AG08396 (cell line): ENCODE measurements at places on chromosomes 7 and 10.

- DNase-seq: no peak
These were observed 524.8 kb upstream of the SORCS1 start for GRCh38 chr10:107689323-107689722.

DNA sequence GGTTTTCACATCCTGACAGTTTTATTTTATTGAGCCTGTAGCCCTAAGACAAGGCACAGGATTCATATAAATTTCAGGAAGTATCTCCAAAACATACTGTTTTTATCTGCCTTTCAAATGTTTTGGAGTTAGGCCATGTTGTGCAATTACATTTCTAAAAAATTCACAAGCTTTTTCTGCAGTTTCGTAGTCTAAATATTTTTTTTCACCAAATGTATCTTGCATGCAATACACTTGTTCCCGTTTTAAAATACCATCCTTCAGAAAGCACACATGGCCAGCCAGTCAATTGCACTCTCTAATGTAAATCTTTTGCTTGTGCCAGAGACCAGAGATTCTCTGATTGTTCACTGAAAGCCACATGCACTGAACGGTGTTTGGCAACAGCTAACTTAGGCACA lies 161.5 kb upstream of the PRKCQ start:
- no peak for DNase-seq

DNA sequence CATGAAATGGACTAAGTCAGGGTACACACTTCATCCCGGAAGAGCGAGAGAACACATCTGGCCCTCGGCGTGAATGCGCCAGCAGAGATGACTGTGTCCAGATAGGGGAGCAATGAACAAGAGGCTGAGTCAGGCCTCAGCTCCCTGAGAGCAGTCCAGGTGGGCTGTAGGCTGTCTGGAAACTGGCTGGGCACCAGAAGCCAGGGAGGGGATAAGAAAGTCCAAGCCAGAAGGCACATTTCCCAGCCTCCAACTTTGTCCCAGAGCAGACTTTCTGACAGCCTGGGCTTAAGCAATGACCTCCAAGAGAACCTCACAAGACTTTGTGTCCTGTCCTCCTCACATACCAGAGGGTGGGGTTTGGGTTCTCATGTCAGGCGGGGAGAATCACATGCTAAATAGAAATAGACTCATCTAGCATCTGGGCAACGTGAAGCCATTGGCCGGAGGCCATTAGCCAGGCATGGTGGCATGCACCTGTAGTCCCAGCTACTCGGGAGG lies 157.2 kb downstream of the ARHGAP12 start:
- DNase-seq: no peak

- peak; percentile 75 for DNase-seq
These were observed 83.9 kb downstream of the JAZF1 start for GRCh38 chr7:28096713-28097112.

DNA sequence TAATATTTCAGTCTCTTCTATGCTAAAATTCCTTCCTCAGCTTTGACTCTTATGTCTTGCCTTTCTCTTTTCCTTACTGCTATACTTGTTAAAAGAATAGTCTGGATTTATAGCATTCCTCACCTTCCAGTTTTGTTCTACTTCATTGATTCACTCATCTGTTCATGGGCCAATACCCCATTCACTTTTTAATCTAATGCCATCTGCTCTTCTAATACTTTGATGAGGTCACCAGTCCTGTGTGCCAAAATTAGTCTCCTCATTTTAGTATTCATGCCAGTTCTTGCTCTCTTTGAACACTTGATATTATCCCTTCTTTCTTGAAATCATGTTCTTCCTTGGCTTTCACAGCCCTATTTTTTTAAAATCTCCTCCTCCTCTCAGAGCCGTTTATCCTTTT lies 19.3 kb downstream of the STK17A start:
- no peak for DNase-seq

GRCh38 chr7:113004726-113005454 lies 81.7 kb downstream of the GPR85 start:
- DNase-seq: no peak

DNA sequence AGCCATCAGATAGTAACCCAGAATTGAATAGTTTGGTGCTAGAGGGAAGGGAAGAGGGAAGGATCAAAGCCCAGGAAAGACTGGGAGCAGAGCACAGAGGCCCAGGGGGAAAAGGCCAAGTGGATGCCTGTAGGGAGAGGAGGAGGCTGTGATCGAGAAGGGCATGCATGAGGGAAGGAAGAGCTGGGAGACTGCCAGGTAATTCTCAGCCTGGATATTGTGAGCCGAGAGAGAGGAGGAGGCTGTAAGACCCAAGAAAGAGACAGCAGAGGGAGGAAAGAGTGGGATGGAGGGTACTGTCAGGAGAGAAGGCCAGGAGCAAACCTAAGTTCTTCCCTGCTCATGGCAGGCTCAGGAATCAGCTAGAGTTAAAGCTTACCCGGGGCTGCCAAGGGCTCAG lies 178.2 kb downstream of the CCDC3 start:
- no peak for DNase-seq

DNA sequence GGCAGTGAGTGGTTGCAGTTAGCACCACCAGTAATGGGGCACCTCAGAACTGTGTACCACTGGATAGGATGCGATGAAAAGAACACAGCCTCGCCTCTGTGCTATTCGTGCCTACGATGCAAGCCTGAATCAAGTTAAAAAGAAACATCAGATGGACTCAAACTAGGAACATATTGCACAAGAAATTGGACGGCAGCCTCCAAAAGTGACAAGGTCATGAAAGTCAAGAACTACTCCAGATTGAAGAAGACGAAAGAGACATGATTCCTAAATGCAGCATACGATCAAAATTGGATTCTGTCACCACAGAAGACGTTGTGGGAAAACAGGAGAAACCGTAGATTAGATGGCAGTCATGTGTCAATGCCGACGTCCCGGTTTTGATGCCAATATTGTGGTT lies 648.1 kb upstream of the FOXK1 start:
- no peak for DNase-seq

DNA sequence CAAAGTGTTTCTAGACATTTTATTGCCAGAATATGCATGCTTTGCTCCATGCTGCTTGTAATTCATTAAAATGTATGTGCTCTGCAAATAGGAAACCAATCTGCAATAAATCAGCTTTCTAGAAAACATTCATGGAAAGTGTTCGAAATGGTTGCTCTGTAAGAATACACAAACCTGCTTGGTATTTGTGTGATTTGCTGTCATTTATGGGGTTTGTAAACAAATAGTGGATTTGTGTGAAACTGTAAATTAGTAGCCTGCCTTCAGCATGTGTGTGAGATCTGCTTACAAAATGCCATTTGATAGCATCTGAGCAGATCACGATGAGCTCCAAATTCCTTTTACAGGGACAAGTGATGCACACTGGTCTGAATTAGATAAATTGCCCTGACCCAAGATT lies 219.0 kb upstream of the CSTF2T start:
- DNase-seq: no peak

GRCh38 chr7:93036807-93037206 lies 81.0 kb downstream of the SAMD9 start:
- DNase-seq: no peak

DNA sequence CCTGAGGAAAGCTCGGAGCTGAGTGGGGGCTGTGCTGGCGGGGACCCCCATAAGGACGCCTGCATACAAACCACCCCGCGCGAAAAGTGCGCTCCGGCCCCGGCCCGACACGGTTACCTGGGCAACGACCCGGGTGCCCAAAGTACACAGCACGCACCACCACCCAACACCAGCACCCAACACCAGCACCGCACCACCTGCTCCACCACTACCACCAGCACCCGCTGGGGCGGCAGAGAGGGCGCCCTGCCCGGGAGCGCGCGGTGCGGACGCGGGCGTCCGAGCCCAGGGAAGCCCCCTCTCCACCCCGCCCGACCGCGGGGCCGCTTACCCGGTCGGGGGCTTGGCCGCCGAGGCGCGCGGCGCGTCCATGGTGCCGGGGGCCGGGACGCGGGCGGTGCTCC lies 345 bp downstream of the COBL start:
- peak; percentile 35 for DNase-seq

- DNase-seq: no peak
These were observed 502.0 kb upstream of the CELF2 start for GRCh38 chr10:10515479-10516204.

DNA sequence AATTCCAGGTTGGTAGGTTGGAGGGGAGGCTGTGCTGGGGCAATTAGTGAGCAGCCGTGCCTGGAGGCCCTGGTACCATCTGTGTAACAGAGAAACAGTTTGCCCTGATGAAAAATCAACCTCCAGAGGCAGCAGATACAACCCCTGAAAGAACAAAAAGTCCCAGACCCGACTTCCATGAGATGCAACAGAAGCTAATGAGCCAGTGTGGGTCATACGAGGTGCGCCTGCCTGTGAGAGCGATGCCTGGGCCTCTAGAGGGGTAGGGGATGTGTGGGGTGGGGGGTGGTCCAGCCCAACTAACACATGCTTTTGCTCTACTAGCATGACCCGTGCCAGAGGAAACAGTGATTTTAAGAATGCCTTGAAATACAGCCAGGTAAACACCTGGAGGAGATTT lies 39.3 kb downstream of the CELF2 start:
- DNase-seq: no peak

- no peak for DNase-seq
These were observed 7.9 kb downstream of the HSPB1 start for GRCh38 chr7:76310102-76310957.

DNA sequence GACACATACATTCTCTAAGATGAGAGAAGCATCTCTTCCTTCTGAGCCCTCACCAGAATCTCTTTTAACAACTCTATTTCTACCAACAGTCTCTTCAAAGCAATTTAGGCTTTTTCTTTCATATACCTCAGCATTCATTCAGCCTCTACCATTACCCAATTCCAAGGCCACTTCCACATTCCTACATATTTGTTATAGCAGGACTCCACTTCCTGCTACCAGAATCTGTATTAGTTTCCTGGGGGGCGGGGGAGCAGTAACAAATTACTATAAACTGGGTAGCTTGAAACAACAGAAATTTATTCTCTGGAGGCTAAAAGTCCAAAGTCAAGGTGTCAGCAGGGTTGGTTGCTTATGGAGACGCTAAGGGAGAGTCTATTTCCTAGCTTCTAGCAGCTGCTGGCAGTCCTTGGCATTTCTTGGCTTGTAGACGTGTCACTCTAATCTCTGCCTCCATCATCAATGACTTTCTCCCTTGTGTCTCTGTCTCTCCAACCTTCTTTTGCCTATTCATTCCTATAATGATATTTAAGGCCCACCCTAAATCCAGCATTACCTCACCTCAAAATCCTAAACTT lies 7.4 kb downstream of the PRPS1L1 start:
- DNase-seq: no peak

GRCh38 chr10:59997827-59998525 lies 91.6 kb upstream of the CCDC6 start:
- no peak for DNase-seq

- no peak for DNase-seq
These were observed 36.4 kb upstream of the CHCHD3 start for GRCh38 chr7:133118261-133118660.

DNA sequence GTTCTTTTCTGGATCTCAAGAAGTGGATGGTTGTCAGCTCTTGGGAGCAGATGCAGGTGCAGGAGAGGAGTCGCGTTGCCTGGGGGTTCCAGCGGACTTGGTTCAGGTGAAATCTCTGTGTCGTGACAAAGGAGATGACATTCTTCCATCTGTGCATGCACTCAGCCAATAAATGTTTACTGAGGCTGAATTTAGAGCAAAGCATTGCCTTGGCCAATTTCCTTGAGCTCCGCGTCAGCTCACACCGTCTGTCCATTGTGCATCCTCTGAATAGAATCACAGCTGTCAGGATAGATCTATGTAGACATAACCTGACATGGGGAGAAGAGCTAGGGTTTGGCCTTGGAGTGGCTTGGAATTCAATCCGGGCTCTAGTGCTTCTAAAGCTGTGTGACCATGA lies 343.7 kb downstream of the GLRX3 start:
- no peak for DNase-seq

DNA sequence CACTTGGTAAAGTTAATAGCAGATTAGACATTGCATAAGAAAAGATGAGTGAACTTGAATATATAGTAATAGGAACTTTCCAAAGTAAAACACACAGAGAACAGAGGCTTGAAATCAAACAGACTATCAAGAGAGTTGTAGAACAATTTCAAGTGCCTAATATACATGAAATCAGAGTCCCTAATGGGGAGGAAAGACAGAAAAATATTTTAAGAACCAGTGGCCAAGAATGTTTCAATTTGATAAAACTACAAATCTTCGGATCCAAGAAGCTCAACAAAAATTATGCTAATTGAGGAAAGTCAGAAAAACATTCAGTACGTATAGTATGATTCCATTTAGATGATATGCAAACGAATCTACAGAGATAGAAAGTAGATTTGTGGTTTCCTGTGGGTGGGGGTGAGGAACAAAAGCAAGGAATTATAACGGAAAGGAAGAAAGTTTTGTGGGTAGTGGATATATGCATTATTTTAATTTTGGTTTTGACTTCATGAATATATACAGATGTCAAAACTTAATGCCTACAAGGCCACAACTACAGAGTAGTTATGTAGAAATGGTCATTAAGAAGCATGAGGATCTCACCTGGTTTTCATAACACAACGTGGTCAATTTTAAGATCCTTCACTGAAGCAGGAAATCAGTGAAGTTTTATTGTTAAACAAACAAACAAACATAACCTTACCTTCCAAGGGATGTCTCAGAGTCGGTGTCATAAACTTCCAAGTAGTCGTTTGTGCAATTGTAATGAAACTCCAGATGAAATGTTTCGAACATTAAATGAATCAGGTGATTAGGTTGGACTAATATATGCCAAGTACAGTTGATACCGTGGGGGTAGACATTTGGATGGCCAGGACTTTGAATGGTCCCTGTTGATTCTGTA lies 62.0 kb downstream of the CUBN start:
- no peak for DNase-seq

DNA sequence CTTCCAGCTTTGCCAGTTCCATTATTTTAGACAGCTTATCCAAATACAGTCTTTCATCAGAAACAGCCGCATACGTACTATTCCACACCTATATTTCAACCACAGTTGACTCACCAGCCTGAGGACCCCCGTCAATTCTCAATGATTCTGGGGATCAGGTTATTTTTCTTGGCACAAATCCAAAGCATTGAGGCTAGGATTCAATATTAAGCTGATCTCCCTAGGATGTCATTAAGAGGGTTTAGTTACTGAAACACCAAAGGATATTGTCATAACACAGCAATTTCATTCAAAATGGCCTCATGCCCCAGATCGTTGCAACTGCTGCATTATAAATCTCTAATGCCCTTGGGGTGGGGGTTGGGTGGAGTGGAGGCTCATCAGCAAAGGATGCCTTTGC lies 214.6 kb downstream of the PTEN start:
- DNase-seq: no peak

DNA sequence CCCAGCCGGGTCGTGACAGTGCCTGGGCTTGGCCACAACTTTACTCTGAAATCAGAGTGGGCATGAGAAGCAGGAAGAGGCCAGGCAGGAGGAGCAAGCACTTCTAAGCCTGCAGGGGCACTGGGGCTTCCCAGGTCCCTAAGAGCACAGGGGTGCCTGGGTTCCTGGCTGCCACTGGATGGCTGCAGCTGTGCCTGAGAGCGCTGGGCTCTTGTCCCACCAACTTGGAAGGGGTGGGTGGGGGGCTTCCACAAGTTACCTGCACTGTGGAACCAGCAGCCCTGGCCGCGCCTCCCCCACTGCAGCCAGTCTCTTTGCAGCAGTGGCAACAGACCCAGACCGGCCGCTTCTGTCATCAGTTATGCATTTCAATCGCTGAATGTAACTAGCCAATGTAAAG lies 434.7 kb upstream of the GRM3 start:
- no peak for DNase-seq
